Activated T-cell treated with anti-CD3 and anti-CD28 coated beads, Interleukin-2, amount 50 U/mL, for 72 hours (primary cell): ENCODE measurements at places on chromosomes 4 and X. TPM values are rescaled to one million over a fixed set of nuclear protein-coding genes. Genes with fewer than 3 reads are reported as not detected.
A peak's percentile ranks its signal among the peaks of the same experiment; 100 is the strongest.

DNA sequence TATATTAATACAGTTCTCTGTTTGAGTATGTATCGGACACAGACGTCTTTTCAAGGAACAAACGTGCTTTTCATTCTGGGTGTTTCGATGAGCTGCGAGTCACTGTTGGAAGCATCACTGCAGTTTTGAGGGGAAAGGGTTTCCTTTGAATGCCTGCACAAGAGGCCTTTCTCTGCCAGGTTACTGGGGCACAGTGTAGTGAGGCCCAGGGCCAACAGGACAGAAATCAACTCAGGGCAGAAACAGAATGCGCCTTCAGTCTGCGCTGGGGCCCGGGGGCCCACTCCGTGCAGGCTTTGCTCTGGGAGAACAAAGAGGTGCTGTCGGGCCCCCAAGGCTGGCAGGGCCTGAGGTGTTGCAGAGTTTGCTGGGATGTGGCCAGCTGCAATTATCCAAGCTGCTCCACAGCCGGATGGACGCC is 2.3 kb upstream of the PPP2R3B start:
- H3K4me1 ChIP-seq = peaks cover 10% of the 10 kb centered on the region
- no peak overlapping the region for H3K4me3 ChIP-seq
- H3K27ac ChIP-seq = no peak overlapping the region
- no peak for DNase-seq
- no peaks in the 10 kb centered on the region for H3K36me3 ChIP-seq
- H3K27me3 ChIP-seq = no peaks in the 10 kb centered on the region

- H3K36me3 ChIP-seq = peaks cover 4% of the 10 kb centered on the region
- H3K27me3 ChIP-seq = peaks cover 83% of the 10 kb centered on the region
- no peak for DNase-seq
- no peaks in the 10 kb centered on the region for H3K4me1 ChIP-seq
These were observed 15.9 kb downstream of the PLAC1 start for GRCh38 chrX:134642386-134642785.

GRCh38 chrX:109859651-109860050 is 126.6 kb upstream of the ACSL4 start:
- no peaks in the 10 kb centered on the region for H3K36me3 ChIP-seq
- no peaks in the 10 kb centered on the region for H3K4me1 ChIP-seq
- DNase-seq = no peak
- no peak overlapping the region for H3K27ac ChIP-seq
- H3K27me3 ChIP-seq = peaks cover 15% of the 10 kb centered on the region

DNA sequence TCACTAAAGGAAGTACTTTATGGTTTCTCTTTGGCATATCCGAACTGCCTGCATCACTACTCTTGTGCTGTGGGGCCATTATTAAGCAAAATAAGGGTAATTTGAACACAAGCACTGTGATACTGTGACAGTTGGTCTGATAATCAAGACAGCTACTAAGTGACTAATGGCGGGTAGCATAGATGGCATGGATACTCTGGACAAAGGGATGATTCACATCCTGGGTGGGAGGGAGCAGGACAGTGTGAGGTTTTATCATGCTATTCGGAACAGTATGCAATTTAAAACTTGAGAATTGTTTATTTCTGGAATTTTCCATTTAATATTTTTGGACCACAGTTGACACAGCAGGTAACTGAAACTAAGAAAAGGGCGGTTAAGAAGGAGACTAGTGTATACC is 52.6 kb upstream of the CITED1 start:
- no peak overlapping the region for H3K27ac ChIP-seq
- H3K4me1 ChIP-seq = no peaks in the 10 kb centered on the region
- H3K36me3 ChIP-seq = no peaks in the 10 kb centered on the region
- H3K27me3 ChIP-seq = peaks cover 11% of the 10 kb centered on the region
- no peak for DNase-seq
- no peak overlapping the region for H3K4me3 ChIP-seq

DNA sequence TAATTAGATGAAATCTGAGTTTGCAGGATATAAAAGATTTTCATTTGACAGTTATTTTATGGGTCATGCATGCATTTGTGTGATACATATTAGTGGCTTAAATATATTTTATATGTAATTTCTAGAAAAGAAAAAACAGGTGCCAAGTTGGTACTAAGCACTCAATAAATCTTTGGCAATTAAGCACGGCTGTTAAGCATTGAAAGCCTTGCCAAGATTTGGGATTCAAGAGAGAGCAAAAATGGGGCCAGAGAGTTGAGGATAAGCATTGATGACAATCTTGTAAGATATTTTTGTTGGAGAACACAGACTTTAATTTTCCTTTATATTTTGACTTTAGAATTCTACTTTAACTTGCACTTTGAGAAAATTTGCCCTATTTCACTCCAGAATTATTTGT is 249.8 kb upstream of the MAD2L1 start:
- no peak overlapping the region for H3K4me3 ChIP-seq
- no peak overlapping the region for H3K27ac ChIP-seq
- peaks cover 13% of the 10 kb centered on the region for H3K27me3 ChIP-seq
- DNase-seq = no peak

DNA sequence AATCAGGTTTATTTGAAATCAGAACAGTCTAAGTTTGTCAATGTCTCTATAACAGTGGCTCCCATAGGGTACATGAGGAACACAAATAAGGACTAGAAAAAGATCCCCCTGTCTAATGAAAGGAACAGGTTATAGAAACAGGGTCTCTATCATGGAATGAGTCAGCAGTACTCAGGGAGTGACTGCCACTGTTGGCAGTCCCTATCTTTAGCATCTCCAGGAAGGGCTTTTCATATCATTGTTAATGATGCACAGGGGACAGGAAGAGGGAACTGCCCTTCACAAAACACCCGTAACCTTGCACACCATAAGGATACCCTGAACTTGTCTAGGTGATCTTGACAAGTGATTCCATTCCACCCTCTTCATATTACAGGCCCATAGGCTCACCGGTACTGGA is 38.5 kb upstream of the SMIM10L2A start:
- no peak for DNase-seq
- no peaks in the 10 kb centered on the region for H3K36me3 ChIP-seq
- H3K27me3 ChIP-seq = peaks cover 15% of the 10 kb centered on the region
- H3K4me1 ChIP-seq = peaks cover 25% of the 10 kb centered on the region
- H3K4me3 ChIP-seq = no peak overlapping the region

GRCh38 chr4:37780444-37781130 is 45.9 kb upstream of the PGM2 start:
- H3K36me3 ChIP-seq = peaks cover 6% of the 10 kb centered on the region
- no peaks in the 10 kb centered on the region for H3K27me3 ChIP-seq
- no peak overlapping the region for H3K4me3 ChIP-seq

- no peak overlapping the region for H3K4me3 ChIP-seq
- no peak overlapping the region for H3K27ac ChIP-seq
- H3K4me1 ChIP-seq = no peaks in the 10 kb centered on the region
- no peak for DNase-seq
- no peaks in the 10 kb centered on the region for H3K27me3 ChIP-seq
These were observed 932.0 kb downstream of the C4orf33 start for GRCh38 chr4:130027973-130028372.

DNA sequence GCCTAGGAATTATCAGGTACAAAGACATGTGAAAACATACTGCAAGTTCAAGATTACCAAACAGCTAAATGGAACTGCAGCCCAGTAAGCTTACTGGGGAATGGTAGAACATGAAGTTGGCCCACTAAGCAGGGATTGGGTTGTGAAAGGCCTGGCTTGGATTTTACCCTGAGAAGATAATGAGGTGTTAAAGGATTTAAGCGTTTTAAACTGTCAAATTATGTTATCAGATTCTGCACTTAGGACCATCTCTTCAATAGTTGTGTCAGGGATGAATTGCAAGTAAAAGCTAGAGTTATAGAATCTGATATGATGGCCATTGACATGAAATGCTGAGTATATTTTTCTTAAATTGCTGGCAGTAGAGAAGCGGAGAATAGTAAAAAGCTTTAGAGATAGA is 225.7 kb downstream of the GRID2 start:
- no peaks in the 10 kb centered on the region for H3K27me3 ChIP-seq
- no peaks in the 10 kb centered on the region for H3K4me1 ChIP-seq
- no peak overlapping the region for H3K4me3 ChIP-seq
- H3K27ac ChIP-seq = no peak overlapping the region
- DNase-seq = no peak

- H3K4me1 ChIP-seq = no peaks in the 10 kb centered on the region
- DNase-seq = no peak
- H3K27me3 ChIP-seq = no peaks in the 10 kb centered on the region
- no peak overlapping the region for H3K27ac ChIP-seq
- H3K4me3 ChIP-seq = no peak overlapping the region
These were observed 117.8 kb upstream of the DKK2 start for GRCh38 chr4:107153956-107154355.

- no peak overlapping the region for H3K27ac ChIP-seq
- no peaks in the 10 kb centered on the region for H3K36me3 ChIP-seq
- no peak for DNase-seq
- H3K4me3 ChIP-seq = no peak overlapping the region
- no peaks in the 10 kb centered on the region for H3K4me1 ChIP-seq
These were observed 85.8 kb upstream of the PUDP start for GRCh38 chrX:7233580-7234406.

GRCh38 chr4:76434901-76435527 is at the start of gene SHROOM3:
Gene SHROOM3 (plus strand): TSS chr4:76435229. CDS start chr4:76436053, 824 bp downstream.
- no peak for DNase-seq
- no peak within 1 kb of the TSS for H3K4me3 ChIP-seq
- peaks cover 47% of the 10 kb centered on the region for H3K27me3 ChIP-seq

DNA sequence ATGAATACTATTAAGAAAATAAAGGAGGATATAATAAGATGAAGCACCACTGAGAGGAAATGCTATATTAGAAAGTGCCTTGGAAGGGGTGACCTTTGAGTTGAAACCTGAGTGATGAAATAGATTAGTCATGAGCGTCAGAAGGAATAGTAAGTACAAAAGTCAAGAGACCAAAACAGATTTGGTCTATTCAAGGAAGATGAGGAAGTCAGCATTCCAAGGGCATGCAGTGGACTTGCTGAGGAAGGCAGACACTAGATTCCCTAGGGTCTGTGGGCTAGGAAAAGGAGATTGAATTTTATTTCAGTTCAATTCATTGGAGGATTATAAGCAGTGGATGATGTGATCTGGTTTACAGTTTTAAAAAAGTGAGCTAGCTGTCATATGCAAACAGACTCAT is 73.0 kb upstream of the WDFY3 start:
- no peak overlapping the region for H3K27ac ChIP-seq
- H3K4me3 ChIP-seq = no peak overlapping the region
- DNase-seq = no peak
- H3K27me3 ChIP-seq = no peaks in the 10 kb centered on the region
- H3K36me3 ChIP-seq = no peaks in the 10 kb centered on the region

GRCh38 chr4:114603497-114603896 is 4.9 kb downstream of the UGT8 start:
- H3K4me3 ChIP-seq = no peak overlapping the region
- no peaks in the 10 kb centered on the region for H3K36me3 ChIP-seq
- H3K4me1 ChIP-seq = peaks cover 18% of the 10 kb centered on the region
- peaks cover 22% of the 10 kb centered on the region for H3K27me3 ChIP-seq
- H3K27ac ChIP-seq = no peak overlapping the region

DNA sequence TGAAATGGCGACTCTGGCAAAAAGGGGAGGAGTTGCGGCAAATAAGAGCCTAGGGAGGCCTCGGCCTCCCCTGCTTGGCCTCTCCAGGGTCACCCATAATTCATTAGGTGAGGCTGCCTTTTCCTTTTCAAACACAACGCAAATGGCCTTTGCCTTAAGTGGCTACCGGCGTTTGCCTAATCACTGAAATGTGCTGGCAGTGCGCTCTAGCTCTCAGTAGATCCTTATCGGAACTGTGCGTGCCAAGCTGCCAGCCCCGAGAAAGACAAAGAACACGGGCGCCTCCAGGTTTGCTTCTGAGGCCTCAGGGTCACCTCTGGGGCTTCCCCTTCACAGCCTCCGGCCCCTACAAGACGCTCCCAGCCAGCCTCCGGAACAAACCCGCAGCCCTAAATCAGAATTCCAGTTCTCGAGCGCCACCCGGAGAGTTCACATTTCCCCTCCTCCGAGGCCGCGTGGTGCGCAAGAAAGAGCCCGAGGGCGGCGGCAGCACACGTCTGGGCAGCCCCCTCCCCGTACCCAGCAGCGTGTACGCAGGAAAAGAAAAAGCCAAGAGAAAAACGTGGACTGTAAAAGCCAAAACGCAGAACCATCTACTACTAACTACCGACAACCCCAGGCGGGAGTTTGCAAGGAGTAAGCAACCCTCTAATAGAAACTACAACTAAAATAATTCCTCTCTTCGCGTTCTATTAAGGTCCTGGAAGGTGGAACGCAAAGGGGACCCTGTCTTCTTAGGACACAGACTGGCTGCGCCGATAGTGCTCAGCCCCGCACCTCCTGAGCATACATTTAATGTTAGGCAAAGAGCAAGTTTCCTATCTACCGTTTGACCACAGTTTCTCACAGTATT is 76.5 kb upstream of the BCOR start:
- H3K36me3 ChIP-seq = peaks cover 12% of the 10 kb centered on the region
- H3K4me1 ChIP-seq = peaks cover 47% of the 10 kb centered on the region
- DNase-seq = peak; percentile 82
- peaks cover 30% of the 10 kb centered on the region for H3K27me3 ChIP-seq
- peak overlapping the region; percentile 97 for H3K27ac ChIP-seq
- peak overlapping the region; percentile 95 for H3K4me3 ChIP-seq

GRCh38 chrX:46791927-46792809 is 33.2 kb upstream of the SLC9A7 start:
- peak; percentile 5 for DNase-seq
- peak overlapping the region; percentile 60 for H3K4me3 ChIP-seq
- H3K4me1 ChIP-seq = peaks cover 22% of the 10 kb centered on the region
- H3K36me3 ChIP-seq = no peaks in the 10 kb centered on the region

DNA sequence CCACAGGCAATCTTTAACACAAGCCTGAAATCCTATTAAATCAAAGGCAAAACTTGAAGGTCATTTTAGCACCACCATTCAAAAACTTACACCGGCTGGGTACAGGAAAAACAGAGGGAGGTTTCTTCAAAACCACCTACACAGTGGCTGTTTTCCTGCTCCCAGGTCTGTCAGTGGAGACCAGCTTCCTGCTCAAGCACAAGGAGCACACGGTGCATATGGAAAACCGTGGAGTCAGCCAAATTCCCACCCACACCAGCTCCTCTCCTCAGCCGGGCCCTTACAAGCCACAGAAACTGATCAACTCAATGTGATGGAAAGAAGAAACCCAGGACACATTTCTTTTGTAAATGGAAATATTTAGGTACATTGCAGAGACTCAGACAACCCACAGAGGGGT is 14.3 kb upstream of the FAM241A start:
- no peak overlapping the region for H3K4me3 ChIP-seq
- no peak for DNase-seq
- no peak overlapping the region for H3K27ac ChIP-seq
- H3K4me1 ChIP-seq = peaks cover 23% of the 10 kb centered on the region
- H3K27me3 ChIP-seq = peaks cover 22% of the 10 kb centered on the region
- no peaks in the 10 kb centered on the region for H3K36me3 ChIP-seq

The GYPA gene
- not detected for total RNA-seq

The MAEA gene
- 38.4 TPM for total RNA-seq

The C1QTNF7 gene
- total RNA-seq = not detected

The ZNF141 gene
- 32.0 TPM for total RNA-seq

The LONRF3 gene
- 3.3 TPM for total RNA-seq

The ARHGAP6 gene
- not detected for total RNA-seq

The ARHGAP36 gene
- total RNA-seq = not detected
